Large intestine (tissue), 12 donors: ENCODE measurements at places on chromosomes 7 and 10.

DNA sequence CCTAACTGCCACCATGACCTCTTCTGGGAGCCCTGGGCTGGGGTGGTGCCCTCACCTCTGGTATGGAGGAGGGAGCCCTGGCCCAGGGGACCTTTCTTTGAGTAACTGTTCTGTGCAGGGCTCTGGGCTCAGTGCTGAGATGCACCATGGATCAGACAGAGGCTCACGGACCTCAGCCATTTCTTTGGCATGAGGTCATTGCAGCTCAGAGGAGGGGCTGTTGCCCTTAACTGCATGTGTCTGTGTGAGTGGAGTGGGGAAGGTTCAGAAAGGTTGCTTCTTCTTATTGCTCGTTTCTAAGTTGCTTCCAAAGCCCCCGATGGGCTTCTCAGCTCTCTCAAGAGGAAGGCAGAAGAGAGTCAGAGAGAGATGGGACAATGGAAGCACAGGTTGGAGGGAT, 233.9 kb downstream of the RPS24 start:
- peak; percentile 26 for DNase-seq

- no peak for DNase-seq
Measured at GRCh38 chr7:48887500-48887899, 36.8 kb upstream of the CDC14C start.

- no peak for DNase-seq
Measured at GRCh38 chr7:29457565-29458011, 106.0 kb upstream of the PRR15 start.

DNA sequence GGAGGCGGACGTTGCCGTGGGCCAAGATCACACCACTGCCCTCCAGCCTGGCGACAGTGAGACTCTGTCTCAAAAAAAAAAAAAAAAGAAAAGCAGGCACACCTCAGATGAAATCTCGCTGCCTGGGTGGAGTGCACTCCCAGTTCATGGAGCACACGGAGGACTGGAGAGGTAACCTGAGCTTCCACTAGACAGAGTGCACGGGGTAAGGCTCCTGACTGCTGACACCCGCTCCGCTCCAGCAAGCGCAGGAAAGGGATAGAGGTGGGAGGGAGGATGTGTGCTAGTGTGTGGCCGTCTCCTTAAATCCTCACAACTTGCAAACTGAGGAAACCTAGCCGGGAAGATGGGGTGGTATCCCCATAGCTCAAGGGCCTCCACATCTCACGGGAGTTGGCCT, 50.8 kb downstream of the FAM53B start:
- no peak for DNase-seq

GRCh38 chr10:30118590-30118989, 59.2 kb upstream of the JCAD start:
- no peak for DNase-seq

- peak; percentile 39 for DNase-seq
Measured at GRCh38 chr10:70829543-70829942, 13.8 kb downstream of the SGPL1 start.

DNA sequence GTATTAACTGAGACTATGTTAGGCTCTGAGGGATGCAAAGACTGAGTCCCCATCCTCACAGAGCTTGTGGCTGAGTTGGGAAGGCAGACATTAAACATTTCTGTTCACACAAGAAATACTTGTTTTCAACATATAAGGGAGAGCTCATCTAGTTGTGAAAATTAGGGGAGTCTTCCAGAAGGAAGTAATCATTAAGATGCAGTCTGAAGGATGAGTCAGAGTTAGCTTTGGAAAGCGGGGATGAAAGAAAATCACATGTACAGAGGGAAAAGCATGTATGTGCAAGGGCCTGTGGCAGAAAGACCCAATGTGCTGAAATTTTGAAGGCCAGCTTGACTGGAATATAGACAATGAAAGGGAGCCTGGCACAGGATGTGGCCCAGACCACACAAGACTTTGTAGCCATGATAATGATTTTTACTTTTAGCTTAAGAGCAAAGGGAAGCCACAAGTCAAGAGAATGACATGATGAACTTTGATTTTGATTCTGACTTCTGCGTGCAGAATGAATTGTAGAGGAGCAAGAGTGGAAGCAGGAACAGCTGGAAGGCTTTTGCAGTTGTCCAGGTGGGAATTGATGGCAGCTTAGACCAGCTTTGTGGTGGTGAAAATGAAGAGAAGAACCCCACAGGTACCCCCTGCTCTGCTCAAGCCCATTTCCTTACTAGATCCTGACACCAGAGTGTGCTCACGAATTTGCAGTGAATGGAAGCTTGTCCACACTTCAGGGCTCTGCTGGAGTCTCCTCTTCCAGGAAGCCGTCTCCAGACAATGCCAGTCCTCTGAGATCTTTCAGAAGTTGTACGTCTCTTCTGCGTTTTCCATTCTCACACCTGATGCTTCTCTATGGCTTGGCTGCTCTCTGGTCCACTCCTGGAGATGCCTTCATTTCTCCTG, 115.6 kb downstream of the ATXN7L1 start:
- DNase-seq = no peak

- DNase-seq = no peak
Measured at GRCh38 chr7:157544226-157544625, 207.4 kb downstream of the DNAJB6 start.

GRCh38 chr7:101826081-101826835, 8.8 kb downstream of the CUX1 start:
- DNase-seq = no peak

DNA sequence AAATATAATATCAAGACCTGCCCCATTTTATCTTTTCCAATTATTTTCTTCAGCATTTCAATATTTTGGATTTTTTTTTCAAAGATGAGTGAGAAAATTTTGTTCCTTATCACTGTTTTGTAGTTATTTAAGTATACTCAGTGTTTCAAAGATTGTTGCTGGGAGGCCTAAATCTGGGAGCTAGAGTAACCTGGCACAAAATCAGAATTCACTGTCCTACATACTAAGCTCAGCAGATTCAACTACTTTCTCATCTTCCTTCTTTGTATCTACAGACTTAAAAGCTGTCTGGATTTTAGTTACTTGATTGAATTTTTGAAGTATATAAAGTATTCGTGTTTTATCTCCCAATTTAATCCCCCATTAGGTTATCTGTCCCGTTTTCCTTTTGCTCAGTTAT, 85.9 kb downstream of the TAX1BP1 start:
- DNase-seq = no peak

GRCh38 chr7:113774182-113774807, 144.5 kb downstream of the PPP1R3A start:
- DNase-seq = no peak

DNA sequence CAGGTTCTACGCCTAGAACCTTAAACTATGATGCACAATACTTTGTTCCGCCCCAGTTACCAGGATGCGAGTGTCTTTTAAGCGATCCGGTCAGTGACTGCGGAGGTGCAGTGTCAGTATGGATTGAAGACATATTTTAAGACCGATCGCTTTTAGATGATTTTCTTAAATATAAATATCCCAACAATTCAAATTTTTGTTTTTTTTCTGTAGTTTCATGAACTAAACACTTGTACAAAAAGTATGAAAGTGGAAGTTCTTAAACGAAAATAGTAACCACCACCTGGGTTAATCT, 835 bp downstream of the COMMD3 start:
- DNase-seq = no peak

GRCh38 chr7:6675807-6676405, 30.8 kb downstream of the ZNF12 start:
- no peak for DNase-seq

DNA sequence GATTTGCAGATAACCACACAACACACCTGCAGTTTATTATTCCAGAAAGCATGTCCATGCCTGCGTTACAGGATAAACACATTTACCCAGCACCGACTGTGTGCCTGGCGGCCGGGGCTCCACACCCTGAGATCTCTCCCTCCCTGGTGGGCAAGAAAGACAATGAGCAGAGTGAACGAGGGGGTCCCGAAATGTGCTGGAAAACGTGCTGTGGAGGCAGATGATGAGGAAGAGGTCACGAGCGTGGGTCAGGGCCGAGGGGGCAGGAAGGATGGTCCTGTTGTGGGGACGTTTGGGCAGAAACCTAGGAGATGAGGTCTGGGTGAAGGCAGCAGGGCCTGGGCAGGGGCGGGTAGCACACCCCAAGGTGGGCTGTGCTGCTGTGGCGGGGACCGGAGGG, 86.9 kb downstream of the DYNC2I1 start:
- DNase-seq = no peak

DNA sequence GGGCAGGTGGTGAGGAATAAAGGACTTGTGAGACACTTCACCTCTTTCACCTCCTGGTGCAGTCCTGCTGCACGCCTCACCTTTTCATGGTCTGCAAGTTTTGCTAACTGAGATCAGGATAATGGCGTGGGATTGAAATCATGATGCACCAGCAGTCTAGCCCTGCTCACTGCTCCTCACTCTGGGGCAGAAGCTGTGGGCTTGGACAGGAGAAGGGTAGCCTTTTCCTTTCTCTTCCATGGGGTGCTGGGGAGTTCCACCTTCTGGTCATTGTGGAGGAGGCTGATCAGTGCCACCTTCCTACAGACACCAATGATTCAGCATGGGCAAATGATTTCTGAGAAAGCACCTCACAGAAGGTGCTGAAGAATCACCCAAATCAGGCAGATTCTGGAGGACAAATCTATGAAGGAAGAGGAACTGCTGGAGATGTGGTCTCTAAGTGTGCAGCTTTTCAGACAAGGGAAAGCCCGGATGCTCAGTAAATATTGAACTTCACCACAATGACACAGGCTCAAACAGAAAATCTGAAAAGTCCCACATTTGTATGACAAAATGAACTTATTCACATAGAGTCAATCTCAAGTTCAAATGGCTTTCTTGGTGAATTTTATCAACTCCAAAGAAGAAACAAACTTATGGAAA, 19.7 kb downstream of the MBL2 start:
- no peak for DNase-seq

DNA sequence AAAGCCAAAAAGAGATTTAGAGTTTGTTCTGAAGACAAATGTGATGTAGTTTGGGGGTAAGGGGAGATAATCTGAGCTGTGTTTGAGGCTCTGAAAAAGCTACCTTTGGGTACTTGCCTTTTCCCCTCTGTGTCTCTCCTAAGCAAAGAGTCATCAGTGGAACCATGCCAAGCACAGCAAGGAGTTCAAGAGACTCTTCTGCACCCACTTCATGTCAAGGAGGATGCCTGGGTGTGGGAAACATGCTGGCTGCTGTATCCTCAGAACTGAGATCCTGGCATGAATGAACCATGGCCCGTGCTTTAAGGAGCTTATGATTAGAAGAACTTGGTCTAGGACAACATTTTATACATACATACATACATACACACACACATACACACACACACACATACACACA, 142.9 kb downstream of the NOC3L start:
- no peak for DNase-seq

GRCh38 chr10:59517996-59518395, 155.6 kb upstream of the FAM13C start:
- no peak for DNase-seq

GRCh38 chr7:132910657-132911056, 171.2 kb downstream of the CHCHD3 start:
- no peak for DNase-seq

- DNase-seq = no peak
Measured at GRCh38 chr10:34514290-34514689, 300.8 kb downstream of the PARD3 start.

- no peak for DNase-seq
Measured at GRCh38 chr10:74888962-74889661, 62.7 kb downstream of the KAT6B start.

- no peak for DNase-seq
Measured at GRCh38 chr10:78393094-78393493, 359.4 kb downstream of the RPS24 start.

- DNase-seq = no peak
Measured at GRCh38 chr10:74799721-74800221, 26.6 kb upstream of the KAT6B start.

- DNase-seq = no peak
Measured at GRCh38 chr7:4428526-4428925, 253.6 kb upstream of the FOXK1 start.

- no peak for DNase-seq
Measured at GRCh38 chr7:32518534-32519140, 23.3 kb downstream of the AVL9 start.

DNA sequence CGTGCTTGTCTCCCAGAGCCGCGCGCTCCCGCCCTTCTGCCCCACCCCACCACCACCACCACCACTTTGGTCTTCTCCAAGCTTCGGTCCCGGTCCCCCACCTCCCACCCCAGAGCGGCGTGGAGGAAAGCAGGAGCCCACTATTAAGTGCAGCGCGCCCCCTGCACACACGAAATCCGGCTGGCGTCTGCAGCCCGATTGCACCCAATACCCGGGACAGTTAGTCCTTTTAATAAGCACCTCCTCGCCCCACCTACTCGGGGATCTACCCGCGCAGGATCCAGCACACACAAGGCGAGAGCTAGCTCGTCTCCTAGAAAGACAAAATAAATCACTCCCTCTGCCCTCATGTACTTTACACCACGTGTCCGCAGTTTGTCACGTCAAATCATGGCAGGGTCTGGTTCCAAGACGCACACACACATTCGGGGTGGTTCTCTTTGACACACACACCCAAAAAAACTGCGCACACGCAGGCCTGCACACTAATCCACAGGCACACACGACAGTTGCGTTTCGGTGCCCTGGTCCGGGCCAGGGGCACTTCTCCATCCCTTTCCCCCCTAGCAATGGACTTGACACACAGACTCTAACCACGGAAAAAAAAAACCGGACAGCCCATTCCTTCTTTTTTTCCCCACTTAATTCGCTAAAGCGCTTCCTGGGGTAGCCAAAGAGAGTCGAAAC, 1.6 kb downstream of the SFMBT2 start:
- DNase-seq = no peak

- no peak for DNase-seq
Measured at GRCh38 chr10:121435099-121435875, 163.0 kb downstream of the FGFR2 start.

GRCh38 chr10:130745251-130745650, 566.3 kb downstream of the TCERG1L start:
- DNase-seq = no peak

- no peak for DNase-seq
Measured at GRCh38 chr10:73404690-73405089, 9.2 kb downstream of the ANXA7 start.

- DNase-seq = no peak
Measured at GRCh38 chr10:89653410-89653869, 8.4 kb upstream of the PANK1 start.

DNA sequence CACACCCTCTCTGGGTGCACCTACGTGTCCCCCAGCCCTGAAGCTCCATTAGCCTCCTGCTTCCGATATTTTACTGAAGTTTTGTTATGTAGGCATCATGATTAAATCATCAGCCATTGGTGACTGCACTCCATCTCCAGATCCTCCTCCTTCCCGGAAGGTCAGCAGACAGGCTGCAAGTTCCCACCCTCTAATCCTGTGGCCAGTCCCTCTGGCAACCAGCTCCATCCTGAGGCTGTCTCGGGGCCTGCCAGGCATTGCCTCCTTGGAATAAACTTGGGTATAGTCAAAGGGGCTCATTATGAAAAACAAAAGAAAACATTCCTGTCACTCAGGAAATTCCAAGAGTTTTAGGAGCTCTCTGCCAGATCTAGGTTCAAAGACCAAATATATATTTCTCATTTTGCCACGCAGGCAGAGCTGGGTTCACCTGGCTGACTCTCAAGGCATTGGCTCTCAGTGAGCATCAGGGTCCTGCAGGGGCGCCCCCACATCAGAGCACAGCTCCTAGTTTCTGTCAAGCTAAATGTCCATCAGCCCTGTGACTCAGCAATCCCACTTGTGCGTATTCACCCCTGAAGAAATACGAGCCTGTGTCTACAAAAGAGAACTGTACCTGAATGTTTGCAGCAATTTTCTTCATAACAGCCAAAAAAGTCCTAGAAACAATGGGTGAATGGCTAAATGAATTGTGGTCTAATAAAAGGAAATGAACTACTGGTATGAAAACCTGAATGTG, 27.4 kb upstream of the TMEM72 start:
- DNase-seq = no peak

GRCh38 chr10:61286686-61287085, 166.5 kb downstream of the TMEM26 start:
- DNase-seq = peak; percentile 8
